ENCODE measurements at places on chromosomes 11 and 22.

DNA sequence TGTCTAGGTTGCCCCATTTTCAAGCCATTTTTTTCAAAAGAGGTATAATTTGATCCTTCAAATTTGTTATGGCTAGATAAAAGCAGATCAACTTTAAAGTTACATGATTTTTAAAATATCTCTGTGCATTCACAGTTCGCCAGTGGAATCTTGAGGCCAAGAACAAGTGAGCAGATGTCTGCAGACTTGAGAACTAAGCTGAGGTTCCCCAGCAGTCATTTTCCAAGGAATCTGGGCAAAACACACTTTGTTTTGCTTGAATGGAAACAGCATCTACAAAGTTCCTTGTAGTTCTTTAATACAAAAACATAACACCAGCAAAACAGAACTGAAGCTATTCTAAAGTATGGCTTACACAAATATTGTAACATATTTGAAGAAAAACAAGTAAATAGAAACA, 7.7 kb downstream of the MPPED2 start:
- DNase-seq, result no peak
- H3K4me1 ChIP-seq, result peaks cover under 1% of the 10 kb centered on the region
- no peak overlapping the region for H3K27ac ChIP-seq
- H3K4me3 ChIP-seq, result no peak overlapping the region
- H3K36me3 ChIP-seq, result no peaks in the 10 kb centered on the region

- no peak overlapping the region for H3K4me3 ChIP-seq
- no peaks in the 10 kb centered on the region for H3K36me3 ChIP-seq
- no peaks in the 10 kb centered on the region for H3K27me3 ChIP-seq
Observed at GRCh38 chr11:118658429-118659313, 20.8 kb downstream of the TREH start.

DNA sequence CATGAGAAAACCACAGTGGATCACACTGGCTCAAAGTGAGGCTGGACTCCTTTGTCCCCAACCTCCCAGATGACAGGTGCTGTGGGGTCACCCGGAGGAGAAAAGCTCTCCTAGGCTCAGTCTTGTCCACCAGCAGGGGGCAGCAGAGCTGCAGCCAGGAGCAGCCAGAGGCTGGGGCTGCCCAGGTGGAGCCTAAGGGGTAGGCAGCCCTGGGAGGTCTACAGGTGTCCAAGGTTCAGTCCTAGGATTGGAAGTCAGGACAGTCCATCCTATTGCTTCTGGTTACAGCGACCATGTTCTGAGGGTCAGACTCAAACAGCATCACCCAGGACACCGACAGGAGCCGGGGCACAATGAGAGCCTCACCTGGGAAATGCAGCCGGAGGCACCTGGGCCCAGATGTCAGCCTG, 77.6 kb upstream of the IGLL5 start:
- H3K4me1 ChIP-seq, result no peaks in the 10 kb centered on the region
- H3K27ac ChIP-seq, result no peak overlapping the region

- H3K4me1 ChIP-seq, result peaks cover 14% of the 10 kb centered on the region
- no peak overlapping the region for H3K4me3 ChIP-seq
- no peak overlapping the region for H3K27ac ChIP-seq
- no peak for DNase-seq
Observed at GRCh38 chr11:83542861-83543260, 256.7 kb upstream of the CCDC90B start.

DNA sequence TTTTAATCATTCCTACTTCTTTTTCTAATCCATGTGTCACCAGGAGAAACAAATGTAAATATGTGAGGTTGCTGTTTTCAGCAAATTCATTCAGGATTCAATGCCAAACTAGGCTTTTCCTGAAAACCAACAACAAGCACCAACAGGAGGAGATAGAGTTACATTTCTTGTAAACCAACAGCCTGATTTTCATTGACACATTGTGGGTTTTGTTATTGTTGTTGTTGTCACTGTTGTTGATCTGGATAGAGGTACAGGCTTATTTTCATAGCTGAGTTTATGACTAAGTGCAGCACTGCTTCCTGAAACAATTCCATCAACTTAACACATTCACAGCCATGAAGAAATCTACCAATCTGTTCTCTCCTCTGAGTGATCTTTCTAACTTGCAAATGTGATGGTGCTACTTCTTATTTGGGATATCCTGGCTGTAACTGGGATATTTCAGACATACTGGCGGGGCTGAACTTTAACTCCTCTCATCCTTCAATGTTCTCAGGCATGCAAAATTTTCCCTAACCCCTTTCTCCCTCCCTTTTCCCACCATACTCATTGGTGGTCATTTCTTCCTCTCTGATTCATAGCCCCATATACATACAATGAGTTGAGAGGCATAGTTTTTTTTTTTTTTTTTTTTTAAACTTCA, 65.5 kb downstream of the ME3 start:
- no peaks in the 10 kb centered on the region for H3K27me3 ChIP-seq
- no peak for DNase-seq
- peaks cover 26% of the 10 kb centered on the region for H3K4me1 ChIP-seq
- H3K4me3 ChIP-seq, result no peak overlapping the region
- peak overlapping the region; percentile 17 for H3K27ac ChIP-seq

GRCh38 chr22:27242917-27243589, 558.5 kb downstream of the MN1 start:
- DNase-seq, result no peak
- H3K36me3 ChIP-seq, result no peaks in the 10 kb centered on the region
- H3K27ac ChIP-seq, result no peak overlapping the region

GRCh38 chr11:13206086-13206640, 71.4 kb upstream of the BMAL1 start:
- no peak for DNase-seq
- H3K27me3 ChIP-seq, result no peaks in the 10 kb centered on the region
- no peaks in the 10 kb centered on the region for H3K36me3 ChIP-seq
- no peak overlapping the region for H3K4me3 ChIP-seq
- no peak overlapping the region for H3K27ac ChIP-seq
- peaks cover 22% of the 10 kb centered on the region for H3K4me1 ChIP-seq

DNA sequence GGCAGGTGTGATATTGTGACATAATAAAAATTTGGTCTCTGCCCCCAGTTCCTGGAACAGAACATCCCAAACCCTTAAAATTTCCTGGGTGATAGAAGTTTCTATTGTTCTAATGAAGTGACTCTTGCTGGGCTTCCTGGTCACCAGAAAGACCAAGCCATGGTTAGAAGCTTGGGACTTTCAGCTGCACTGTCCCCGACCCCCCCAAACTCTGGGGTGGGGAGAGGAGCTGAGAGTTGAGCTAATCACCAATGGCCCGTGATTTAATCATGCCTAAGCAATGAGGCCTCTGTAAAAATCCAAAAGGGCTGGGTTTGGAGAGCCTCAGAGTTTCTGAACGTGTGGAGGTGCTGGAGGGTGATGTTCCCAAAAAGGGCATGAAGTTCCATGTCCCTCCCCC, 54.8 kb upstream of the FTH1 start:
- H3K4me1 ChIP-seq, result peaks cover 7% of the 10 kb centered on the region
- no peaks in the 10 kb centered on the region for H3K27me3 ChIP-seq
- no peaks in the 10 kb centered on the region for H3K36me3 ChIP-seq
- H3K4me3 ChIP-seq, result no peak overlapping the region
- no peak for DNase-seq

Measured in vagina (tissue), 2 donors.